RCC 7860 (cell line): ENCODE measurements at places on chromosomes 1 and 21.

GRCh38 chr1:162922201-162922600, 61.2 kb upstream of the CCDC190 start:
- DNase-seq: no peak

GRCh38 chr1:23466423-23466989, 17.5 kb downstream of the ASAP3 start:
- no peak for DNase-seq

DNA sequence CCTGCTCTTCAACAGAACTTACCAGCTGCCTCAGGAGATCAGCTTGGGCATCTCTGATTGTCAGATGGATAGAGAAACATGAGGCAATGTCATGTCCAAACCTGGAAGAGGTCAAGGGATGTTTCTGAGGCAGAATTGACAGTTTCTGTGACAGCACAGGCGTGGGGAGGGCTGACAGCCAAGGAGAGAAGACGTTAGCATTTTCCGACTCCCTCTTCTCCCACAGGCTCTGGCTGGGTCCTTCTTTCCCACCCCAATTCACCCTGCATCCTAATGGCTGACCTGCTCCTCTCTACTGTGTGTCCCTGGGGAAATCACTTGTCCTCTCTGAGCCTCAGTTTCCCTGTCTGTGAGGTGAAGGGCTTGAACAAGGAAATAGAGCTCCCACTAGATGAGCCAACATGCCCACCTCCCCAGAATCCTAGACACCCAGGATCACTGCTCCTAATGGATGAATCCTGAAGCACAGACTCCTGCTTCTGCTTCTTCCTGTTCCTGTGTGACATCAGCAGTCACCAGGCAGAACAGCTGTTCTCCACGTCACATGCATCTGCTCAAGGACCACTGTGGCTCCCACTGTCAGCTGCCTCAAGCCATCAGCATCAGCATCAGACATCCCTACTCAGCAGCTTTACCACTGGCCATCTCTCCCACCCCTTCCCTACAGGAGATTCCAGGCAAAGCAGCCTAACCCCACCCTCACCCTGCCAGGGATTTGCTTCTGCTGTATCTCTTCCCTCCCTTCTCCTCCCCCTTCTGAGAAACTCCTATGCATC, 408.0 kb downstream of the MATN1 start:
- DNase-seq: no peak

DNA sequence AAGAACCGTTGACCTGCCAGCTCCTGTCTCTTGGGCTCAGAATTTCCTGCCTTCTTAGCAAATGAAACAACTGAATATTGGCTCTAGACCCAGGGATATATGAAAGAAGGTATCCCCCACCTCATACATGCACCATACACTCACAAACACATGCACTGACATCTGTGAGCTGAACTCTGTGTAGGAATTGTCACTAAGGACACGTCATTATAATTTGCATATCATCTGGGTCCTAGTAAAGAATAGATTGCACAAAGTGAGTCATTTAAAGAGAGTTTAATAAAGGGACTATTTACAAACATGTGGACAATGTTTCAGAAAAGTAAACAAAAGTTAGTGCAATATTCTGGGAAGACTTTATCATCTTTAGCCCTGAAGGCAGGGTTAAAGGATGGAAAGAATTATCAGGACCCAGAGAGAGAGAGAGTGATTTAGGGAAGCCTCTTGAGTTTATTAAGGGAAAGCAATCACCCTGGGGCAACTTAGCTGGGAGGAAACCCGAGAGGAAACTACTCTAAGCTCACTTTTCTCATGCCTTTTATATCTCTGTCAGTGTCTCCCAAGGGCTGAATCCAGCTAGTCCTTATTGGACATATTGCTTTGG, 74.1 kb upstream of the PLA2G4A start:
- DNase-seq: no peak

GRCh38 chr1:186605762-186606350, 74.4 kb downstream of the PTGS2 start:
- no peak for DNase-seq

- DNase-seq: no peak
Observed at GRCh38 chr1:163203561-163203960, 845 bp upstream of the RGS5 start.

GRCh38 chr1:111267801-111268508, 22.7 kb upstream of the CHIA start:
- DNase-seq: no peak

DNA sequence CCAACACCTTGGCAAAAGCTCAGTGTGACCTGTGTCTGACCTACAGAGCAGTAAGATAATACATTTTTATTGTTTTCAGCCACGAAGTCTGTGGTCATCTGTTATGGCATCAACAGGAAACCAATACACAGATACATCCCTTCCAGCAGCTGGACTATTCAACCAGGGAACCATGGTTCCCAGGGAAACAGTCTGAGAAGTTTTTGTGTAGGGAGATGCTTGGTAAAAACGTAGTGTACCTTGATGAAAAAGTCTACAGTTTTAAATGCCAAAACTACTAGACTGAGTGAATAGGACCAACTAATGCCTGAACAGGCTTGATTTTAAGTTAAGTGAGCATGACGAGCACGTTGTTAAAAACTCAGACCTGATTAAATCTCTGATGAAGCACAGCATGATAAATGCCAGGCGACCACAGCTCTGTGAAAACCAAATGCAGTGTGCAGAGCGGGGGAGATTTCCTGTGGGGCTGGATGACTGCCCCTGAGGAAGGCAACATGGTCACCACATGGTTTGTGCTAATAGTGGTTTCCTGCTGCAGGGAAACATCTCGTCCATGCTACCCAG, 228.9 kb downstream of the TNR start:
- peak; percentile 30 for DNase-seq

- no peak for DNase-seq
Observed at GRCh38 chr1:62528015-62528414, 69.3 kb upstream of the ANGPTL3 start.

GRCh38 chr1:112527266-112528010, 18.7 kb downstream of the WNT2B start:
- peak; percentile 66 for DNase-seq

GRCh38 chr21:30515681-30516080, 13.7 kb upstream of the KRTAP19-5 start:
- DNase-seq: no peak

DNA sequence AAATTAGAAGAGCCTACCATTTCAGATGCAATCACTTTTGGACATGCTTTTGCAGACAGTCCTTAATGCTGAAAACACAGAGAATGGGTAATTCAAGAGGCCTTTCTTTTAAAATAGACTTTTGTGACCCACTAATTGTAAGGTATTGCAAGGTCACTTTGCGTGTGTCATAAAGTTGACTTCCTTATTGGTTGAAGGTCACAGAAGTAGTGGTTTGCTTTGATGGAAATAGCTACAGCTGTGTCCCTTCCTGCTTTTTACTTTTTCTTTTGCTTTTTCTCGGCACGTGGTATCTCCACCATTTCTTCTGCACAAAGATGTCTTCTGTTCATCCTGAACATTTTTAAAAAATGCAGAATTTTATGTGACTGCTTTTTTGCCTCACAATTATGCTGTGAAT, 146.8 kb downstream of the DYRK1A start:
- no peak for DNase-seq

- no peak for DNase-seq
Observed at GRCh38 chr1:10814976-10815857, 18.8 kb upstream of the CASZ1 start.

DNA sequence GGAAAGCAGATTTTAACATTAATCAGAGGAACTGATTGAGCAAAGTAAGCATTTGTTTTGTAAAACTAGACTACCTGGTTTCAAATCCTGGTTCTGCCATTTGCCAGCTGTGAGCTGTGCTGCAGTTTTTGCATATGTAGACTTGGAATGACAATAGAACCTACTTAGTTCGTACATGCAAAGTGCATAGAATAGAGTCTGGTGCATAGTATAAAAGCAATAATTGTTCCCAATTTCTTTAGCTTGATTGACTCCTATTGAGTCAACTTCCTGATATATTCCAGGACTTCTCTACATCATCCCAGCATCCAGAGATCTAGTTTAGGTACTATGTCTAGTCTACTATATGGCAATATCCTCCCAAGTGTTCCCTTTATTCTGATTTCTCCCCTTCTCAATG, 144.4 kb upstream of the FGGY start:
- no peak for DNase-seq

DNA sequence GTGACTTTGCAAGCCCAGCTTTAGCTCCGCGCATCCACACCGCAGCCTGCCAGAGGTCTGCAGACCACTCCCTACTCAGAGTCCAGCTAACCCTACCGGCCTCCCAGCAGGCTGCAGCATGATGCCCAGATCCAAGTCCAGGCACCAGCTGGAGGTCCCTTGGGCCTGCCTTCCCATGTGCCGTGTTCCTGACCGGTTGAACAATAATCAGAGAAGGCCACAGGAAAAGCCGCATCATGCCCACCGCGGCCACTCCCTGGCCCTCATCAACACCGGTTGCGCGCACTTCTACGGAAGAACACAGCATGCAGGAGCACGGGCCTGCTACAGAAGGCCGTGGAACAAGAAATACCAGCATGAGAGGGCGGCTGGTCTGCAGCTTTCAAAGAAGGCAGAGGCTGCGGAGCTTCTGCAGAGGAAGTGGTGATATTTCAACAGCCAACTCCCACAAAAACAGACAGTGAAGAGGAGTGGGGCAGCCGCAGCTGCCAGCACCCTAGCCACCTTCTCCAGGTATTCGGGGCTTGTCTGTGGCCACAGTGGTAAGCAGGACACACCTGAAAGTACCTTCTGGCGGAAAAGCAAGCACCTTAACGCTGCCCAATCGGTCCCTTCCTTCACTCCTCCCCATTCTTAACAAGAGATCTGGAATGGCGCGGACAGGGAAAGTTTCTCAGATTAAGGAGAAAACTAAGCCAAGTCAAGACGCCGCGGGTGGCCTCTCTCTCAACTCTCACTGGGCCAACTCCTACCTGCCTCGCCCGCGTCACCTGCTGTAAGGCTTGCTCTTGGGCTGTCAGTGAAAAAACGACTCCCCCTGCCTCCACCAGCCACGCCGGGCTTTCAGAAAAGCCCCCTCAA, 1.5 kb downstream of the PGBD5 start:
- DNase-seq: no peak

DNA sequence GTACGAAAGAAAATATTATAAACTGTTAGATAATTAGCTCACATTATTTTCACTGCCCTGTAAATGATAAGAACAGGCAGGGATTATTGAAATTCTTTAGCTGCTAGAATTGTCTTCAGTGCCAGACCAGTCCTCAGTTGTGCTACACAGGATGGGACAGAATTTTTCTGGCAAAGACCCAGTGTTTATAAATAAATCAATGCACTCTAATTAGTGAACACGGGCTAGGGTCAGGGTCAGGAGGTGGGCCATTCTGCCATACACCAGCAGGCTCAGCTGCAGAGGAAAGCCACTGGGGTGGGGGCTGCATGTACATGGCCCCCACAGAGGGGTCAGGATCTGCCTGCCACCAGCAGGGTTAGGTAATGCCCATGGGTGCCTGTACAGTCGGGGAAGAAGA, 6.4 kb downstream of the BCAR3 start:
- no peak for DNase-seq

DNA sequence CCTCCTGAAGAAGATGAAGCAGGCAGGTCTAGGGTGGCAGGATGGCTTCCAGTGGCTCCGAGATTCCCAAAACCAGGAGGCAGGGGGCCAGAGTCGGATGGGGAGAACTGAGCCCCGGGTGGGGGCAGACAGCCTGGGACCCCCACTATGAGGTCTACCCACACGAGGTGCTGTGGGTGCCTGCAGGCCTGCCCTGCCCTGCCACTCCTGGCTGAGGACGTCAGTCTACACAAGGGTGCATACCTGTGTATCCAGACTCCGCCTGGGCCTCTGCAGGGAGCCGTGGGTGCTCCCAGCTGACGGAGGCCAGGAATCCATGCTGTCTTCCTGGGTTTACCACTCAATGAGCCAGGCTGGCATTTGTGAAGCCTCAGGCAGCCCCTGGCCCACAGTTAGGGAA, 80.3 kb downstream of the PRDM16 start:
- no peak for DNase-seq

- no peak for DNase-seq
Observed at GRCh38 chr1:110243146-110243545, 33.0 kb downstream of the KCNC4 start.

- no peak for DNase-seq
Observed at GRCh38 chr21:14453339-14454015, 70.5 kb upstream of the HSPA13 start.

DNA sequence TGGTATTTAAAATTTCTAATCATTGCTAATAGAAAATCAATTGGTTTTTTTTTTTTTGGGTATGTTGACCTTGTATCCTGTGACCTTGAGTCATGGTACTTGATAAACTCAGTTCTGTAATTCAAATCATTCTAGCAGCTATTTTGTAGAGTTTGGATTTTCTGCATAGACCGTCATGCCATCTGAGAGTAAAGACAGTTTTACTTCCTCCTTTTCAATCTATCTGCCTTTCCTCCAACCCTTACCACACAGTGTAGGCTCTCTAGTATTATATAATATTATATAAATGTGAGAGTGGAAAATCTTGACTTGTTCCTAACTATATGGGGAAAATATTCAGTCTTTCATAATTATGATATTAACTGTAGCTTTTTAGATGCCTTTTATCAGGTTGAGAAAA, 7.0 kb downstream of the TDRD5 start:
- DNase-seq: no peak

DNA sequence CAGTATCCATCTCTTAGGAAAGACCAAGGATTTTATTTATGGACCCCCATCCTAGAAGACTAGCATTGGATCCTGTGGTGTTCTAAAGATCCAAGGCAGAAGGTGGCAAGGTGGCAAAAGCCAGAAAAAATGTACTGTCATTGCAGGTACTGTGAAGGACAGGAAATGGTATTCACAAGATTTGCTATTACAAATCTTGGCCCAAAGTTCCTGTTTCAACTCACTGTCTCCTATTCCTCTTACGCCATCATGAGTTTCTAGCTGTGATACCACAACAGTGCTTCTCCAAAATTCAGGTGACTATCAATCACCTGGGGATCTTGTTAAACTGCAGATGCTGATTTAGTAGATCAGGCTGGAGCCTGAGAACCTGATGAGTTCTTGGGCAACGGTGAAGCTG, 21.4 kb downstream of the ACP6 start:
- DNase-seq: no peak

DNA sequence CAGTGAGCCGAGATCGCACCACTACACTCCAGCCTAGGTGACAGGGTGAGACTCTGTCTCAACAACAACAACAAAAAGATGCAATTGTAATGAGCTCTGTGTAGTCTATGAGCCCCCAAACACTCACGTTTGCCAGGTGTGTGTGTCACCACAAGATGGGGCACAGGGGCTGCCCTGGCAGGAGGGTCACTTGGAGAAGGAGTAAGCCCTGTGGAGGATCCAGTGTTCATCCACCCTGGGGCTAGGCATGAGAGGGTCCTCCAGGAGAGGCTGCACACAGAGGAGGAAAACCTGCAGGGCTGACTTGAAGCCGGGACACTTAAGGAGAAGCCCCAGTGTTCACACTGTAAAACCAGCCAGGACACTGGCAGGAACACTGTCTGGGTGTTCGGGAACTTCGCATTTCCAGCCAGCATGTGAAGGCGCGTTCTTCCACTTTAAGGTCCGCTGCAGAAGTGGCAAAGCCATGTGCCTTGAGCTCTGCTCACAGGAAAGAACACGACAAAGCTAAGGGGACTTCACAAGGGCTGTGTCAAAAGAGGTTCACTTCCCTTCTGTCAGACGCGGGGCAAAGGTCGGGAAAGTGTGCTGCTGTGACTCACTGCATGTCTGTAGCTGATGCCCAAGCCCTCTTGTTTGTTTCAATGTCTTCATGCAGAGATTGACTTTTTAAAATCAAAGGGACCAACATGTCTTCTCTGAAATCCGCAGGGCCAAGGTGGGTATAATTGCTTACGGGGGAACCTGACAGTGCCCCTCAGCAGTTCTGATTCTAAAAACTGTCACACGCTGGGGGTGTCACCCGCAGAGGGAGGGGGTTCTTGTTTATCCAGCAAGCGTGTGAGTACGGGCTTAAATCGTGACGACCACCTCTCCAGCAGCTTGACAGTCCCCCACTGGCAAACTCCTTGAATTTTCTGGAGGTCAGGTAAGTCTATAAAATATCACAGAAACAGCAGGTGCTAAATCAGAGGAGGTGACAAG, 102.8 kb downstream of the RIPK4 start:
- DNase-seq: peak; percentile 61
